Ovary (tissue), 10 donors: ENCODE measurements at places on chromosomes 3 and 15. TPM values are rescaled to one million over a fixed set of nuclear protein-coding genes. Genes with fewer than 3 reads are reported as not detected.

DNA sequence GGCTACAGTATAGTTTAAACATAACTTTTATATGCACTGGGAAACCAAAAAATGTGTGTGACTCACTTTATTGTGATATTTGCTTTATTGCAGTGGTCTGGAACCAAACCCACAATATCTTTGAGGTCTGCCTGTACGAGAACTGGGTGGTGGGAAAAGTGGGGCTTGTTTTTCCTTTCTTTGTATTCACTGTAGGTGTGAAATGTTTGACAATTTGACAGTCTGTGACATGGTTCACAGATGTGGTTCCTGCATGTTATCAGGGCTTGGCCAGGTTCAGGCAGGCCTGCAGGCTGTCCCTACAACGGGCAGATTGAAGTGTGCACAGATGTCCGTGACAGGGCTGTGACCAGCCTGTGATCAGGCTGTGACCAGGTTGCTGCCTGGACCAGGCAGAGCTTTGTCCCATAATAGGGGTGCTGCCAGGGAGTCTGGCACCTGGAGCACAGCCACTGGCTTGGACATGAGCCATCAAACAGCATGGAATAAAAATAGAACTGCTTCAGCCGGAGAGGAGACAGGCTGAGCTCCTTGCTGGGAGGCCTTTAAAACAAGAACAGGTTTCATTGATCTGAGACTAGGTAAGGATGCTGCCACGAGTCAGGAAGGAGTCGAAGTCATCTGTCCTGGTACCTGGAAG lies 61.0 kb downstream of the KLF13 start:
- no peak for DNase-seq

GRCh38 chr15:78616506-78616905 lies 4.3 kb downstream of the CHRNA3 start:
- DNase-seq: no peak

- DNase-seq: no peak
Observed at GRCh38 chr3:177571944-177572315, 374.6 kb upstream of the TBL1XR1 start.

GRCh38 chr15:81492331-81492968 lies 118.4 kb upstream of the TMC3 start:
- DNase-seq: no peak

- DNase-seq: no peak
Observed at GRCh38 chr3:149442043-149442442, 32.5 kb upstream of the TM4SF4 start.

DNA sequence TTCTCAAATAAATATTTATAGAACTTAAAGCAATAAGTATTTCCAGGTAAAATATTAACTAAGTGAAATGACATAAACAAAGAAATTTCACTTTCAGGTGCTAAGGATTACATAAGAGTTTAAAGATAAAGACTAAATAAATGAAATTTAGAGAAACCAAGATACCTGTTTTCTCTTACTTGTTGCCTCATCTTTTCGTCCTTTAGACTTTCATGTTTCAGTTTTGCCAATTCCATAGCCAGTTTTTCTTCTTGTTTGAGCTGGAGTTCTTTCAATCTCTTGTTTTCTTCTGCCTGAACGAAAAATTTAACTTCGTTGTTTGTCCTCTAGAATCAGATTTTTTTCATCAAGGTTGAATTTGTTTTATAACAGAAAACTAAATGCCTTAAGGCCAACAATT lies 8.7 kb downstream of the MNS1 start:
- no peak for DNase-seq

- DNase-seq: no peak
Observed at GRCh38 chr3:194604837-194605236, 28.4 kb downstream of the TMEM44 start.

DNA sequence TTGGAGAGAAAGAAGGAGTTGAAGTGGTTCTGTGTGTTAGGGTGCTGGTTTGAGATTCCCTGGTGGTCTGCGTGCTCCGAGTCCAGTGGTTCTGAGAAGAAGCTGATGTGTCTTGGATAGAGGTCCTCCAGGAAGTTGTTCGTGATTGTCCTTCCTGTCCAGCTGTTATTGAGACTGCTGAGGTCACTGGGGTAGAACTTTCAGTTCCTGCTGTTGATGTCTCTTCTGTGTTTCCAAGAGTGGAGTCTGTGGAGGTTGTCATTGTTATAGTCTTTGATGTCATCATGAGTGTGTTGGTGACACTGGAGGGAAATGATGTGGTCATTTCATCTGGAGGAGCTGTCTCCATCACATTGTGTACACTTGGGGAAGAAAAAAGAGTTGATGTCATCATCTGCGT lies 20.8 kb downstream of the MUC4 start:
- DNase-seq: no peak

DNA sequence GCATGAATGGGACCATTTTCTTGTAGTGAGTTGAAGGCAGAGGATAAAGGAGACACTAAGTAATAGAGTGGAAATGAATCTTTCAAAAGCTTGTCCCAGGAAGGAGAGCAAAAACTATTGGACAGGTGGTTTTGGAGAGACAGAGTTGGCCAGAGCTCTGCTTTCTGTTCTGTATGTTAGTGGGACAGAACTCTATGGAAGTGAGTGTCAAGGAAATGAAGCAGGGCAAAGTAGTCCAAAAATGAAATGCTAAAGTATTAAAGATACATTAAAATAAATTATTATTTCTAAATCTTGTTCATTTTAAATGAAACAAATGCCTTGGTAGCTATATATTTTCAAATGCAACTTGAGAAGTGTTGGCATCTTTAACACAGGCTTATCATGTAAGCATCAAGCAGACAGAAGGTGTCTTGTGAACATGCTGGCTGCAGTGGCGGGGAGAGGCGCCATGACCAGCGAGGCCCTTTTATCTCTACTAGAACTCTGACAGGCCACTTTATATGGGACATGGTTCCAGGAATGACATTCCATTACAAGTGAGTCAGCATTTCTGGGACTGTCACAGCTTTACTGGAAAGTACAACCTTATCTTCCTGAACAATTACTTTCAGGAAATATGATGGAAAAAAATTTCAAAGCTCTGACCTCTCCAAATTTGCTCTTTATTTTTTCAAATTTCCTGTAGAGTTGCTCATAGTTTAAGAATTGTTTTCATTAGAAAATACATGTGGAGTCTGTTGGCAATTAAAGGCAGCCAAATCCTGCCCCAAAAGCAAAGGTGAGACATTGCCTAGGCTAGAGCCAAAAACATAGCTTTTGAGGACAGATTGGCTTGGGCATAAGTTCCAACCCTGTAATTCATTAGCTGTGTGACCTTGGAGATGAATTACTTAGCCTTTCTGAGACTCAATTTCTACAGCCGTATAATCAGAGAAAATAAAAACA lies 106.5 kb downstream of the ECT2 start:
- DNase-seq: no peak

GRCh38 chr15:93467337-93467736 lies 378.3 kb upstream of the RGMA start:
- no peak for DNase-seq

GRCh38 chr15:90872486-90873184 lies 4.2 kb downstream of the FURIN start:
- DNase-seq: peak; percentile 32

DNA sequence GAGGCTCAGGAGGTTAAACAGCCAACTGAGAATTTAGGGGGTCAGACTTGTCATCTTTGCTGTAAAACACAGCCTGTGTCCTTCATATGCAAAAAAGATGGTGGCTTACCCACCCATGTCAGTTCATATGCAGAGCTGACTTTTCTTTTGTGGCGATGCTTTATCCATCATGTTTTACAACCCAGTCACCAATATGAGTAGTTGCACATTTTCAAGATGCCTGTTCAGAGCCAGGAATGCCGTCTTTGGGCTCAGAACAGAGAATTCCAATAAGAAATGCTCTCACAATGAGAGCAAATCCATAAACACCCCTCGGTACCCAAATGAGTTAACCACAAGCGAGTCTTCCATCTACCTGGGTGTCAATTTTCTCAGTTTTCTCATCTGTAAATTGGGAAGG lies 83.6 kb downstream of the TIGIT start:
- DNase-seq: no peak

- no peak for DNase-seq
Observed at GRCh38 chr3:135050536-135050935, 255.5 kb downstream of the EPHB1 start.

DNA sequence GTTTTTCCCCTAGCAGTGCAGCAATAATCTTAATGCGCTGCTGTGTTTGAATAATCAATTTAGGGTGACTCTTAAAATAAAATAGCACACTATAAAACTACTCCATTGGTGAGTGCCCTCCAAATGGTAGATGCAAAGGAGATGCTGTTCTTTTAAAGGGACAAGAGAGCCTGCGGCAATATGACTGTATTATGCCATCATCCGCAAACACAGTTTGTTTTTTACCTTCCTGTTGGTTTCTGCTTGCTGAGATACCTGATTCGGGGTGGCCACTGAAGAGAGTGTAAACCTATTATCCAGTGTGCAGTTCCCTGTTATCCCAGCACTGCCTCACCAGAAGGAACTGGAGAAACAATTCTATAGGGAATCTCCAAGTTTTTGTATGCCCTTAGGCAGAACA lies 523.1 kb upstream of the TGFBR2 start:
- DNase-seq: no peak

DNA sequence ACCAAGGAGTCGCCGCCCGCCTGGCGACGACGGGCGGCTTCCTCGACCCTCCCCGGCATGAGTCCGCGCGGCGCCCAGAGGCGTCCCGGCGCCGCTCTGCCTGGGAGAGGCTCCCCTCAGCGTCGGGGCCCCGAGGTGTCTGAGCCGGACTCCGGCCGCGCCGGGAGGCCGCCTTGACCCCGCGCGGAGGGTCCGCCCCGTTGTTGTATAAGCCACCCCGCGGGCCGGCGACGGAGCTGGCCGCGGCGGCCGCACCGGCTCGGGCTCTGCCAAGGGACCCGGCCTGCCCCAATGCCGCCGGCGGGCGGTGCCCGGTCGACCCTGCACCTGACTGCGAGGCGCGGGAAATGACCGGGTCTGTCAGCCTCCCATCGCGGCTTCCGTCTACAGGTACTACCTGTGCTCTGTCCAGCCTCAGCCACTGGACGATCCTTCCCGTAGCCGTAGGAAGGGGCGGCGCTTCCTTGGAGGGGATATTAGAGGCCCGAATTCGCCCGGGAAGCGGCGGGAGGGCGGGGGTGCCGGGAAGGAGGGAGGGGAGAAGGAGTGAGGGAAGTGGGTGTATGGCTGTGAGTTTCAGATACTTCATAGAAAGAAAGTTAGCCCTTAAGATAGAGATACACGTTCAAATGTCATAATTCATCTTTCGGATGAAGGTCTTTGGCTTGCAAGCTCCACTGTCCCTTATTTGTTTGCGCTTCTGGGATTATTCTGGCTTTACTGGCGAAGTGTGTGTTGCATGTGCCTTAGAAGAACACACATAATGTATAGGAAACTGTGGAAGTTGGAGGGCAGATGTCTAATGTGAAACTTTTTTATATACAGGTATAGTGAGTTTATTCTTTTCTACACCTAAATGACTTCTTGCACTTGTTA lies 620 bp downstream of the ABHD5 start:
- DNase-seq: peak; percentile 72

- no peak for DNase-seq
Observed at GRCh38 chr15:66682865-66683264, 19.2 kb upstream of the SMAD6 start.

GRCh38 chr3:36905545-36905944 lies 39.3 kb downstream of the TRANK1 start:
- no peak for DNase-seq

- DNase-seq: no peak
Observed at GRCh38 chr15:98401029-98401428, 247.3 kb upstream of the IGF1R start.

DNA sequence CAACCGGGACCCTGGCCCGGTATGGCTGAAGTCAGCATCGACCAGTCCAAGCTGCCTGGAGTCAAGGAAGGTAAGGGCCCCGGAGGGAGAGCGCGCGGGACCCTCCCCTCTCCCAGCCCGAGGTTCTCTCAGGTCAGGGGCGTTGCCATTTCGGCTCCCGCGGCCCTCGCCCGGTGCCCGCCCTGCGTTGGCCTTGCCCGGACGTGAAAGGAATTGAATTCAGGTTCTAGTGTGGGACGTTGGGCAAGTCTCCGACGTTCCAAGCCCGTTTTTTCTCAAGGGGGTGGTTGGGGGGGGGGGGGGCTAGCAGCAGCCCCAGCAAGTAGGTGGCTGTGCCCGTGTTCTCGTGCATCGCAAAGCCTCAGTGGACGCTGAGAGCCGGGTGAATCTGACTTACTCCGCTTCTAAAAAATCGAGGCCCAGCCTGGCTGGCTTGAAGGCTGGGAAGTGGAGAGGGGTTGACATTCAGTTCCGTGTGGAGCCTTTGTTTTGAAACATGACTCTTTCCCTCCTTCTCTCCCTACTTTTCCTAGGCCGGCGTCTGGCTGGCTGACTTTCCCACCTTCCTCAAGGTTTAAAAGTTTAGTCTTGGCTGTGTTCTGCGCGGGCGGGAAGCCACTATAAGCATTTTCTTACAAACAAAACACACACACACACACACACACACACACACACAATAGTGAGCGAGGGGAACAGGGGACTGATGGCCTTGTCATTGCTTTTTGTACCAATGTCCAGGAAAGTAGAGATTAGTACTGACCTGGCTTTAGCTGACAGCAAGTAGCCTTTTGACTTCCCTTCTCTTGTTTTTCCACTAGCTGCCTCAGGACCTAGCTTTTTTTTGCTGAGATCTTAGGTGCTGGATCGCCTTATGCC lies at the start of gene UTS2B:
UTS2B (minus strand) TSS at position 873 of the 876 bp plus-strand sequence. CDS start 48,337 bp downstream, outside the sequence.
- DNase-seq: peak; percentile 63

DNA sequence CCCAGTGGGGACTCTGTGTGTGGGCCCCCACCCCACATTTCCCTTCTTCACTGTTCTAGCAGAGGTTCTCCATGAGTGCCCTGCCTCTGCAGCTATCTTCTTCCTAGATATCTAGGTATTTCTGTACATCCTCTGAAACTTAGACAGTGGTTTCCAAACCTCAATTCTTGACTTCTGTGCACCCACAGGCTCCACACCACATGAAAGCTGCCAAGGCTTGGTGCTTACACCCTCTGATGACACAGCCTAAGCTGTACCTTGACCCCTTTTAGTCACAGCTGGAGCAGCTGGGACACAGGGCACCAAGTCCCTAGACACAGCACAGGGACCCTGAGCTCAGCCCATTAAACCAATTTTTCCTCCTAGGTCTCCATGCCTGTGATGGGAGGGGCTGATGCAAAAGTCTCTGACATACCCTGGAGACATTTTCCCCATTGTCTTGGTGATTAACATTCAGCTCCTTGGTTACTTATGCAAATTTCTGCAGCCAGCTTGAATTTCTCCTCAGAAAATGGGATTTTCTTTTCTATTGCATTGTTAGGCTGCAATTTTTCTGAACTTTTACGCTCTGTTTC lies 304.5 kb downstream of the OTOL1 start:
- no peak for DNase-seq

LOXL1 gene
- polyA plus RNA-seq: 16.1 TPM

TRPM1 gene
- not detected for polyA plus RNA-seq

ZNF710 gene
- 10.4 TPM for polyA plus RNA-seq

ACSBG1 gene
- polyA plus RNA-seq: 0.30 TPM

PARP15 gene
- polyA plus RNA-seq: 0.24 TPM

ISL2 gene
- polyA plus RNA-seq: not detected

LSAMP gene
- 4.0 TPM for polyA plus RNA-seq

STRA6 gene
- 0.64 TPM for polyA plus RNA-seq

ACTRT3 gene
- 1.5 TPM for polyA plus RNA-seq

GOLGA6L2 gene
- polyA plus RNA-seq: not detected

ROPN1 gene
- not detected for polyA plus RNA-seq

CSK gene
- 21.6 TPM for polyA plus RNA-seq

SEMA3G gene
- 11.9 TPM for polyA plus RNA-seq
